ENCODE measurements at places on chromosomes 13 and 19.
A peak's percentile ranks its signal among the peaks of the same experiment; 100 is the strongest.

DNA sequence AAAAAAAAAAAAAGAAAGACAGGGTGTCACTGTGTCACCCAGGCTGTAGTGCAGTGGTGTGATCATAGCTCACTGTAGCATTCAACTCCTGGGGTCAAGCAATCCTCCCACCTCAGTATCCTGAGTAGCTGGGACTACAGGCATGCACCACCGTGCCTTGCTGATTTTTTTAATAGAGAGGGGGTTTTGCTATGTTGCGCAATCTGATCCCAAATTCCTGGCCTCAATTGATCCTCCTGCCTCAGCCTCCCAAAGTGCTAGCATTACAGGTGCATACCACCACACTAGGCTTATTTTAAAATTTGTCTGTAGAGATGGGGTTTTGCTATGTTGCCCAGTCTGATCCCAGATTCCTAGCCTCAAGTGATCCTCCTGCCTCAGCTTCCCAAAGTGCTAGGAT, 159.3 kb downstream of the PTPRS start:
- no peak for DNase-seq

DNA sequence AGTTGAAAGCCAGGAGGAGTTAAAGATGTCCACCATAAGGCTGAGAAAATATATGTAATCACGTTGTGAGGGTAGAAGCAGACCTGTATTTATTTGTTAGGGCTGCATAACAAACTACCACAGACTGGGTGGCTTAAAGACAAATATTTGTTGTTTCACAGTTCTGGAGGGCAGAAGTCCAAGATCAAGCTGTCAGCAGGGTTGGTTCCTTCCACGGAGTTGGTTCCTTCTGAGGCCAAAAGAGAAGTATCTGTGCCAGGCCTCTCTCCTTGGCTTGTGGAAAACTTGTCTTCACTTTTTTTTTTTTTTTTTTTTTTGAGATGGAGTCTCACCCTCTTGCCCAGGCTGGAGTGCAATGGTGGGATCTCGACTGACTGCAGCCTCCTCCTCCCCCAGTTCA, 73.7 kb upstream of the SLAIN1 start:
- no peak for DNase-seq

DNA sequence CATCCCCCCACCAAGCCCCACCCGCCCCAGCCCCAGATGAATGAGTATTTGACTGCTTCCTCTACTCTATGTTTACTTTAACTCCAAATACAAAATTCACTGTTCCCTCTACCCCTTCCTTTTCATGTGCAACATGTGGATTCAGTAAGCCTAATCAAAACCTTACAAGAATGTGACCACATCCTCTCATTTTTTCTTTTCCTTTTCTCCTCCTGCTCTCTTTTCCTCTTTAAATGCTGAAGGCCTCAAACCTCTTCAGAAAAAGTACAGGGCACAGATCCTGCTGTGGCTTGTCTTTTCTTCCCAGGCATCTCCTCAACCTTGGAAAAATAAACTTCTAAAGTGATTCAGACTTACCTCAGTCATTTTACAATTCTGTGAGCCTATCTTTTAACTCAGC, 119.0 kb downstream of the MYCBP2 start:
- DNase-seq, result peak; percentile 81

DNA sequence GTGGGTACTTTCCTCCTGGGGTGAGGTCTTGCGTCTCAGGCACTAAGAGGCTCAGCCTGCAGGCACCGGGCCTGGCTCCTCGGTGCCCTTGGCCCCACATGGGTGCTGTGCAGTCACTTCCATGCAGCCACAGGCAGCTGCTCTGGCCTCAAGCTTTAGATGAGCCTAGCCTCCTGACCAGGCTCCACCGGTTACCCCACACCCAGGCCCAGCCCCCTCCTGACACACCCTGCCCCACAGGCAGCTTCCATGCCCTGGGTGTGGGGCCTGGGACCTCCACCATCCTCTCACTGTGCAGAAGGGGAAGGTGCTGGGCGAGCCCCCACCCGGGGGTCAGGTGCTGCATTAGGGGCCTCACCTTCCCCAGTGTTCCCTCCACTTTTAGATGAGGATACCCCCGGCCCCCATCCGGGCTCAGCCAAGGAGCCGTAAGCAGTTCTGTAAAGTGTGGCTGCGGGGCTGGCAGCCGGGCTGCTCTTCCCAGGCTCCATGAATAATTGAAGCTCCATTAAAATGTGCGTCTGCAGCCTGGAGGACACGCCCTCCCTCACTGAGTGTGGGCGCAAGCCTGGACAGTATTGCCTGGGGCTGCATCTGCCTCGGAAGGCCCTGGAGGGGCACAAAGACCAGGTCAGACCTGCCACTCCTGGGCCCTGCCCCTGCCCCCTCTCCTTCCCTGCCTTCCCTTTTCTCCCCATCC, 72.5 kb upstream of the KCTD15 start:
- no peak for DNase-seq

GRCh38 chr13:87172166-87172835, 498.9 kb upstream of the SLITRK5 start:
- DNase-seq, result no peak

- no peak for DNase-seq
These were observed at the start of gene RASAL3 for GRCh38 chr19:15464394-15465385. TSS of gene RASAL3 (minus strand) at chr19:15464544. CDS start at chr19:15464358, 186 bp downstream.

GRCh38 chr19:46812977-46813838, 24.8 kb upstream of the SLC1A5 start:
- no peak for DNase-seq

DNA sequence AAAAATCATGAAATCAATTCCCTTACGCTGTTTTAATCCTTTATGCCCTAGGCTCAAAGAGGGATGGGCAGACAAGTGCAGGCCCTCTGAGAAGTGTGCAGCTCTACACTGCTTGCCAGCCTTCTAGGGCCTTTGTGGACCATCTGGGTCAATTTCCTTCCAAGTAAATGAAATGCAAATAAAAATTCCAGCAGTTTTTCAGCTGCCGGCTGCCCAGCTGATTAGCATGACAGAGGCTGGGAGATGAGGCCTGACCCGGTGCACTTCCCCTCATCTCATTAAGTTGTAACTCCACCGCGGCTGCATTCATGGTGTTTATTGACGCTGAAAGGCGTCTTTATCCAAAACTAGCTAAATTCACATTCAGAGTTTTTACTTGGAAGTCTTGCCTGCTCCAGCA, 47.5 kb upstream of the GSX1 start:
- DNase-seq, result no peak

- no peak for DNase-seq
These were observed 6.3 kb downstream of the C19orf38 start for GRCh38 chr19:10854350-10855089.

DNA sequence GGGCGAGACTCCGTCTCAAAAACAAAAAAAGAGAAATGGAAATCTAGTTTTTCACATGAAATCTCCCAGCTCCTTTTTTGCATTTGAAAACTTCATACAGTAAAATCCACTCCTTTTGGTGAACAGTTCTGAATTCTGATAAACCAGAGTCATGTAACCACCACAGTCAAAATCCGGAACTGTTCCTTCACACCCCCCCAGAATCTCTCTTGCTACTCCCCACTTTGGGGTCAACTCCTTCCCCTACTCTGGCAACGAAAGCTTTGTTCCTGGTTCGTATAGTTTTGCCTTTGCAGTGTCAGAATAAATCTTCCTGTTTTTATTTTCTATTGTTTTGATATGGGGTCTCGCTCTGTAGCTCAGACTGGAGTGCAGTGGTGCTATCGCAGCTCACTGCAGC, 23.7 kb downstream of the RCN3 start:
- no peak for DNase-seq

GRCh38 chr13:33194820-33195692, 90.5 kb downstream of the STARD13 start:
- peak; percentile 94 for DNase-seq
